HuH-7 (cell line): ENCODE measurements at places on chromosomes 5 and 9.
A peak's percentile ranks its signal among the peaks of the same experiment; 100 is the strongest.

DNA sequence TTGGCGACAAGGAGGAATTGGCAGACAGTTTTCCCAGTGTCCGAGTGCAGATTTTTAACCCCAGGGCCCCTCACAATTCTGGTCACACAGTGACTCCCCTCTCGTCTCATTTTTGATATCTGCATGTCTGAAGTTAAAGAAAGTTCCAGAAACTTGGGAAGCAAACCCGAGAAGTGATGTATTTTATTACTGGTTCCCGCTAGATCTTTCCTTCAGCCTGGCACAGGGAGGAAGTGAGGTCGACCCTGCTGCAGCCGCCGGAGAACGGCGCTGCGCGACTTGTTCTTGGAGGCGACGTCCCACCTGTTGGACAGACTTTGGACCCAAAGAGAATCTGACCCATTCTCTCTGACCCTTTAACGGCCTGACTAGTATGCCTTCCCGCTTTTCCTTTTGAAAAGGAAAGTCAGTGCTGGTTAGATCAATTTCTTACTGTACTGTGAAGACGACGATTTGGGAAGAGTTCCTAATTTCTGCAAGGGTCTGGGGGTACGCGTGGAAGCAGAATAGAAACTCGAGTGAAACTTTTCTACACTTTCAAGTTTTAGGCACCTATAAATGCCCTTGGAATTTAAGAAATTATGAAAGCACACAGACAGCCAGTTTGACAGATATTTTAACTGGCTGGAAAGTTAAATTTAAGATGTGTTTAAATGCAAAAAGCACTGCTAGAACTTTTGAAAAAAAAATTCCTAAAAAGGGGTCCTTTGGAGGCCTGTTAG, 744 bp downstream of the OTULIN start:
- peak; percentile 45 for DNase-seq

GRCh38 chr9:136808075-136808805, 492 bp downstream of the RABL6 start:
- DNase-seq = no peak

DNA sequence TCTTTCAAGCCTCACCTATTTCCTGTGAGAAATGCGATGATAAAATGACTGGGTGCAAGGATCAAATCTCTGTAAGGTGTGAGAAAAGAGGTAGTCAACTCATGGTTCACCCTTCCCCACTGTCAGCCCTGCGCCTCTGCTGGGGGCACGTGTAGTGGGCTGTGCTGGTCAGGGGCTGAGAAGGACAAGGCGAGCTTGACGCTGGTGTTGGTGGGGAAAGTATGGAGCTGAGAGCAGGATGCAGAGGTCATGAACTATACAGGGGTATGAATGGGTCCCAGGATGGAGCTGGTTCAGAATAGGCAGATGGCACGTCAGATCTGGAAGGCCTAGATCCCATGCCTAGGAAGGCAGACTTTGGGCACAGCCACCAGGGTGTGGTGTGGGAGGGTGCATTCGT, 20.6 kb downstream of the PITX1 start:
- no peak for DNase-seq

GRCh38 chr5:109838157-109838556, 148.4 kb downstream of the MAN2A1 start:
- no peak for DNase-seq

GRCh38 chr9:133580419-133580738, 28.8 kb downstream of the FAM163B start:
- no peak for DNase-seq

DNA sequence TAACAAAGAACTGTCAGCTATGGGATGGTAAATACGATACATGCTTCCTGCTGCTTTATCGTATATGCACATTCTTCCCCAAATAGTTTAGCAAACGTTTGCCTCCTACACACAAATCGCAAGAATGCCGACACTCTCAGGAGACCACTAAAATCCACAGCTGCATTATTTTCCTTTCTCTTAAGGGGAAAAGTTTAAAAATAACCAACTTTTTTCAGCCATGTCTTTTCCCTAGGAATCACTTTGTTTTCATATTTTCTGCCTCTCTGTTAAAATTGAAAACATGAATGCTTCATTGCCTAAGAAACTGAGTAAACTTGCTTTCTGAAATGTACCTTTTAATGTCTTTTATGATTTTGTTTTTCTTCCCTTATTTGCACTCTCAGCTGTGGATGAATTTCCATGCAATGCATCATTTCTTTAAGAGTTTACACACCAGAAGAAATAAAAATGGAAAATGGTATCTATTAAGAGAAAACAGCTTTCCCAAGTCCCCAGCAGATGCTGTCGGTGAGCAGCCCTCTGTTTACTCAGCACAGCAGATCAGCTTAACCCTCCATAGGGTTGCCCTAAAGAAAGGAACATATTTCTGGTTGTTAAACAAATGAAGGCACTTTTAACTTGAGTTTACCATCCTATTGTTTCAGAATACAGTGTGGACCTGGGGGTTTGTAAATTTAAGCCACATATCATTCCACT, 66.2 kb downstream of the IZUMO3 start:
- DNase-seq = no peak

DNA sequence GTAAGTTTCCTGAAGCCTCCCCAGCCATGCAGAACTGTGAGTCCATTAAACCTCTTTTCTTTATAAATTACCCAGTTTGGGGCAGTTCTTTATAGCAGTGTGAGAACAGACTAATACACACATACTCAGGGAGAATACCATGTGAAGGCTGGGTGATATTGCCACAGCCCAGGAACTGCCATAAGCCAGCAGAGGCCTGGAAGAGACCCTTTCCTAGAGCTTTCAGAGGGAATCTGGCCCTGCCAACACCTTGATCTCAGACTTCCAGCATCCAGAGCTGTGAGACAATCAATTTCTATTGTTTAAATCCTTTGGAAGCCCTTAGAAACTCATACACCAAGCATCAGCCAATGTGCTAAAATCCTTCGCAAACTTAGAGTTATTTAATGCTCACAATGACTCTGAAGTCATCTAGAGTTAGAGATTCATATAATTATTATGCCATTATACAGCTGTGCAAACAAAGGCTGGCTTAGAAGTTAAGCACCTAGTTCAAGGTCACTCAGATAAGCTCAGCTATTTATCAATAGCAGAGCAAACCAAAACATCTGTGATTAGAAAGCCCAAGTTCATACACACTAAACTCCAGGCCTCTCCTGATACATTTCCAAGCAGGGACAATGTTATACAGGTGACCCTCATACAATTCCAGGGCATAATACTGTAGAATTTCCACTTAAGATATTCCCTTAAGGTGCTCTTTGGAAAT, 531.8 kb upstream of the DAP start:
- DNase-seq = peak; percentile 16

DNA sequence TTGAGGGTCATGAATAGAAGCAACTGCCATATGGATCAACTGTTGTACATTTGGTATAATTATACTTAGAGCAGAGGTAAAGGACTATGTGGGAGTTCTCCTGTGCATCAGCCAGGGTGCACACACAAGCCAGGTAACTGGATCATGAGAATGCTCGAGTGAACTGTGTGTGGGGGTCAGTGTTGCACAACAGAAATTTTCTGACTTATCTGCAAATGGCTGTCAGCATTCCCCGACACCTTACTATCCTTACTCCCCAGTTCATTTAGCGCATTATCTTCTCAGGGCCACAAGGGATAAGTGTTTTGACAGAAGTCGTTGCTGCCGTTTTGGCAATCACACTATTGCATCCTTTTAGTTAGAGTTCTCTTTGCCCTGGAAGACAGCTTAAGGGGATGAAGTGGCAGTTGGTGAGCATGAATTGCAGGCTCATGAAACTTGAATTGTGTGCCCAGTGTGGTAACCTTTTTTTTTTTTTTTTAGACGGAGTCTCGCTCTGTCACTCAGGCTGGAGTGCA, 1.7 kb downstream of the CANX start:
- peak; percentile 45 for DNase-seq
